ENCODE measurements at places on chromosomes 1 and 21. TPM values are rescaled to one million over a fixed set of nuclear protein-coding genes. Genes with fewer than 3 reads are reported as not detected.

Gene DNASE2B
- not detected for total RNA-seq

Gene GUCA2B
- not detected for total RNA-seq

Gene LRRC38
- not detected for total RNA-seq

Gene S100A14
- total RNA-seq = 11.2 TPM

Gene KRTAP13-2
- total RNA-seq = not detected

Gene PGLYRP3
- not detected for total RNA-seq

Gene LYST
- total RNA-seq = 10.3 TPM

Gene ANKRD34A
- 0.14 TPM for total RNA-seq

Gene LDLRAD2
- total RNA-seq = not detected

Gene MAB21L3
- total RNA-seq = 0.29 TPM

Gene LCE1B
- not detected for total RNA-seq

Gene TFAP2E
- total RNA-seq = 1.0 TPM

Gene KIF26B
- total RNA-seq = 2.8 TPM

Gene METTL18
- 9.4 TPM for total RNA-seq

Gene CTSK
- total RNA-seq = 2.0 TPM

Gene NBPF6
- total RNA-seq = not detected

Data from epithelial cell of proximal tubule (primary cell).